ENCODE measurements at places on chromosomes 6 and 20.

- DNase-seq = no peak
Observed at GRCh38 chr6:158643836-158644230, 710 bp downstream of the DYNLT1 start.

DNA sequence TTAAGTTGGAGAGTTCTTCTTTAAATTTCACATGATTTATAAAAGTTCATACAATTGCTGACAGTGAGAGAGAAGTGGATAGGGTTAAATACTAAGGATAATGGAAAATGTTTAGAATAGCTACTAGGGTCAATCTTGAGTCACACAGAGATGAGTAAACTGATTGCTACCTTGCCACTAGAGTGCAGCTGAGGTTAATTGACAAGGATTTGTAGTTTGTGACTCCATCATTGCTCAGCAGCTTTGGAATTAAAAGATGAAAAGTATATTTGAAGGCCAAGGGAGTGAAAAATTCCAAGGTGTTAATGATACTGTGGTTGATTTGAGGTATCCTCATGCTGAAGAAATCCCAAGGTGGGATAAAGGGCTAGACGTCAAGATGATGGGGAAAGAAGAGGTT, 524.0 kb downstream of the UTRN start:
- DNase-seq = no peak

GRCh38 chr6:49806145-49806544, 19.1 kb upstream of the PGK2 start:
- DNase-seq = peak; percentile 33

DNA sequence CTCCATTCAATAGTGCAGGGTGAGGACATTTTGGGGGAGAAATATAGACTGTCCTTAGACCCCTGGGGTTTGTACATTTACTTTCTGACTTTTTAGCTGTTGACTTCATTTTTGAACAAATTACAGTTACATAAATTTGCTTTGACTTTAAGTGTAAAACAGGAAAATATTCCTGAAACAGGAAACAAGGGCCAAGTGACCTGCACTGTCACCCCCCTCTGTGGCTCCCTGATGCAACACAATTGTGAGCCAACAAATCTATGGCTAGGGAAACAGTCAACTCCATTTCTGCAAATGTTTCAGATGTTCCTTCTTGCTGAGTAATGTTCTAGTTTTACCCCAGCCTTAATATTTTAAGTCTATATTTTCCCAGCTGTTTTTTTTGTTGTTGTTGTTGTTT, 39.8 kb downstream of the HLA-A start:
- no peak for DNase-seq

GRCh38 chr6:132300323-132300949, 100.8 kb downstream of the MOXD1 start:
- DNase-seq = peak; percentile 6

DNA sequence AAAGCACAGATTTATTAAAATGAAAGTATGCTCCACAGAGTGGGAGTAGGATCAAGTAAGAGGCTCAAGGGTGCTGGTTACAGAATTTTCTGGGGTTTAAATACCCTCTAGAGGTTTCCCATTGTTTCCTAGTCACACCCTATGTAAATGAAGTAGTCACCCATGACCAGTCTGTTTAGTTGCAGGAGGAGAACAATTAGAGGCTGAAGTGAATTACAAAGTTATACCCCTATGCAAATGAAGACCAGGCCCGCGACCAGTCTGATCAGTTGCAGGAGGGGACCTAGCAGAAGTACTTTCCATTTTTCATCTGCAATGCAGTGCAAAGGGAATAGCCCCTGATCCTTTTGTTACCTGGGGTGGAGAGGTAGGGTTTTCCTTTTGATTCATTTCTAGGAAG, 11.8 kb upstream of the FILIP1 start:
- no peak for DNase-seq

GRCh38 chr6:158850807-158851115, 31.6 kb upstream of the EZR start:
- DNase-seq = no peak

GRCh38 chr6:150288456-150288855, 80.4 kb upstream of the IYD start:
- no peak for DNase-seq
